ENCODE measurements at places on chromosomes 2 and 18.

- H3K27ac ChIP-seq = no peak overlapping the region
- no peaks in the 10 kb centered on the region for H3K4me1 ChIP-seq
- no peaks in the 10 kb centered on the region for H3K36me3 ChIP-seq
- H3K27me3 ChIP-seq = no peaks in the 10 kb centered on the region
- no peak overlapping the region for H3K4me3 ChIP-seq
These were observed 203.4 kb upstream of the RND3 start for GRCh38 chr2:150690870-150691269.

GRCh38 chr2:59881218-59881617 is 672.2 kb downstream of the BCL11A start:
- H3K4me1 ChIP-seq = no peaks in the 10 kb centered on the region
- H3K4me3 ChIP-seq = no peak overlapping the region
- H3K27ac ChIP-seq = no peak overlapping the region
- DNase-seq = no peak
- no peaks in the 10 kb centered on the region for H3K27me3 ChIP-seq
- no peaks in the 10 kb centered on the region for H3K36me3 ChIP-seq

GRCh38 chr2:65525616-65526231 is 93.3 kb upstream of the SPRED2 start:
- no peak overlapping the region for H3K27ac ChIP-seq
- no peak for DNase-seq
- no peak overlapping the region for H3K4me3 ChIP-seq
- H3K36me3 ChIP-seq = no peaks in the 10 kb centered on the region

DNA sequence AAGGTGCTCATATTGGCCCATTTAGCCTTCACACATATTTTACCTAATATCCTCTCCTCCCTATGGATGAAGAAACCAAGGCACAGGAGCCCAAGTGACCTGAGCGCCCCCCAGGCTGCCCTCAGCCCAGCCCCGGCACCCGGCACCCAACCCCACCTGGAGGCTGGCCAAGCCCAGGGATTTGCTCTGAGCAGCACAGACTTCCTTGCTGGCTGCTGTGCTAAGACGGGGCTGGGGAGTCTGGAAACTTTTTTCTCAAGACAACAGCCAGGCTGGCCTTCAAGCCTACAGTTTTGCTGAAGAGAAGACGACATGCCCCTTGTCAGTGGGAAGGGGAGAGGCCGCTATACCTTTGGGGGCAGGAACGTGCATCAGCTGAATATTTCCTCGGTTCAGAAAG is 52.7 kb upstream of the LAMA1 start:
- no peaks in the 10 kb centered on the region for H3K27me3 ChIP-seq
- H3K36me3 ChIP-seq = no peaks in the 10 kb centered on the region
- no peaks in the 10 kb centered on the region for H3K4me1 ChIP-seq
- DNase-seq = no peak
- H3K4me3 ChIP-seq = no peak overlapping the region

DNA sequence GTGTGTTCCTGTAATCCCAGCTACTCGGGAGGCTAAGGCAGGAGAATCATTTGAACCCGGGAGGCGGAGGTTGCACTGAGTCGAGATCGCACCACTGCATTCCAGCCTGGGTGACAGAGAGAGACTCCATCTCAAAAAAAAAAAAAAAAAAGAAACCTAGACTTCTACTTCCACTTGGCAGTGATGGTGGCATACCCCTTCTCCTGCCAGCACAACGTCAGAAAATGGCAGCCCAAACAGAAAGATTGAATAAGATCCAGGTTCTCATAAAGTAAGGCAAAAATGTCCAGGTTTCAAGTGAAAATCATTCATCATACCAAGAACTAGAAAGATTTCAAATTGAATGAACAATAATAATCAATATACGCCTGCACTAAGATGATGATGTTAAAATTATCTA is 15.4 kb upstream of the ESPNL start:
- DNase-seq = no peak
- no peak overlapping the region for H3K27ac ChIP-seq
- no peaks in the 10 kb centered on the region for H3K4me1 ChIP-seq
- H3K4me3 ChIP-seq = no peak overlapping the region
- H3K36me3 ChIP-seq = peaks cover 19% of the 10 kb centered on the region

DNA sequence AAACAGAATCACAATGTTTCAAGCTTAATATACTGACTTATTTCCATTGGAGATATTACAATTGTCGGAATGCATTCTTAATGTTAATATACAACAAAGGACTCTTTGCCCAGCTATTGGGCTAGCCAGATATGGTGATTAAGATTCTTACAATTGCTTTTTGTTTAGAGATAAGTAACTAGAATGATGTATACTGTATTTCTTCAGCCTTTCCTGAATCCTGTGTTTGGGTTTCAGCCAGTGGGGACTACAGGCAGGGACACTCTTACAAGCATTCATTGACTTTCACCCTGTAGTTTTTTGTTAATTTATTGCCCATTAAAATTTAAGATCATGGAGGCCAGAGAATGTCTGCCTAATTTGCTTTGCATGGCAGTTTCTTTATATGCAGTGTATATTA is 254.1 kb upstream of the TMEFF2 start:
- H3K4me3 ChIP-seq = no peak overlapping the region
- no peak for DNase-seq
- no peaks in the 10 kb centered on the region for H3K36me3 ChIP-seq
- no peaks in the 10 kb centered on the region for H3K27me3 ChIP-seq

DNA sequence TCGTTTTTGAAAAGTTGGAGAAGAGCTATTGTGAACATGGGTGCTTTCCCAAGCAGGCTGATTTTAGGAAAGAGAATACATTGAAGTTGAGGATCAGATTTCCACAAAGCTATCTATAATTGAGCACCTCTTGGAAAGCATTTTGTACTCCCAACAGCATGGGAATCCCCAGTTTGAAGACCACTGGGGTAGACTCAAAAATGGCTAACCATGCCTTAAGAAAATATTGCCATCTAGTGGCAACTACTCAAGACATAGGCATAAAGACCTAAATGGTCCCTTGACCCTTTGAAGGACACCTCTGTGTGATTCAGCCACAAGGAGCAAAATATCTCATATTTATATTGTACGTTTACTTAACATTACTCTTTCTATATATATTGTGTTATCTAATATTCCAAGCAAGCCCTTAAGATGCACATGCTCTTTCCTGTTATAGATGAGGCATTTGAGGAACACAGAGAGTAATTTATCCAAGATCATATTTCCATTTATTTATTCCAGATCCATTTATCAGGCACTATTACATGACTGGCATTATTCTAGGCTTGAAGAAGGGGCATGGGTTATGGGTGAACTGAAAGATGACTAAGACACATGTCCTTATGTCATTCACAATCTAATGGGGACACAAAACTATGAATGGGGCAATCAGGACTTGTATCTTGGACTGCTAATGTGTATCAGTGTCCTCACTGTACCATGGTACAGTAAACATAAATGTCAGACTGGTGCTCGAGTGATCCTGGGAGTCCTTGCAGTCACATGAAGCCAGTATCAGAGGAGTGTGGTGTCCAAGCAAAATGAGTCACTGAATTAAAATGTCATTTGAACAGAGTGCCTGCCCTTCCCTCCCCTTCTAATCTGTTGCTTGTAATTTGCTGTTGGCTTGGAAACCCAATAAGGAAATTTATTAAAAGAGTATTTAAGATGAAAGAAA is 121.0 kb upstream of the XPO1 start:
- DNase-seq = no peak
- H3K4me1 ChIP-seq = peaks cover 13% of the 10 kb centered on the region
- no peaks in the 10 kb centered on the region for H3K27me3 ChIP-seq
- no peaks in the 10 kb centered on the region for H3K36me3 ChIP-seq
- H3K4me3 ChIP-seq = no peak overlapping the region
- H3K27ac ChIP-seq = no peak overlapping the region

DNA sequence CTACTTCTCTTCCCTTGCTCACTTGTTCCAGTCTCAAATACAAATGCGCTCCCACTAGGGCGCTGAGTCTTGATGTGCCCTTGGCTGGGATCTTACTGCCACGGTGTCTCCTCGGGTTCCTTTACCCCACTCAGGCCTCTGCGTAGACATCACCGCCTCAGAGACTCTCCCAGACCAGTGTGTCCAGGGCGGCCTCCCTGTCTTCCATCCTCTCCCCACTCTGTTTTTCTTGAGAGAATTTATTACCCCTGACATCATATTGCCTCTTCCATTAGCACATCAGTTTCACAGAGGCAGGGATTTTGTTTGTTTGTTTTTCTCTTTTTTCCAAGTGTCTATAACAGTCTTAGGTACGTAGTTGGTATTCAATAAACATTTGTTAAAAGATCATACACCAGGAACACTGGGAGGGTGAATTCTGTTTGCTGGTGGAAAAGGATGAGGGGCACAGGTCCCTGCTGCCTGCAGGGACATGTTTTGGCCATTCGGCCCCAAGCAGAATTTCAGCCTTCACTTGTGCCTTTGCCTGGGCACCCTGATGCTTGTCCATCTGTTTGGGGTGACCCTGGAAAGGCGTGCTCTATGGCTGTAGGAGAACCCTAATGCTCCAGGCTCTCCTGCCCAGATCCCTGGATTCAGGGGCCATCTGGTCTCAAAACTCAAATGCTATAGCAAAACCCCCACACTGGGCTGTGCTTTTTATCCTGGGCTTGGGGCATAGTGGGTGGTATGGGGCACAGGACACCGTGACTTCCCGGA is 55.0 kb downstream of the RPL37A start:
- no peaks in the 10 kb centered on the region for H3K27me3 ChIP-seq
- no peak for DNase-seq
- no peak overlapping the region for H3K4me3 ChIP-seq
- no peaks in the 10 kb centered on the region for H3K36me3 ChIP-seq
- peak overlapping the region; percentile 90 for H3K27ac ChIP-seq

GRCh38 chr18:66833646-66834045 is 229.8 kb upstream of the CDH19 start:
- no peak overlapping the region for H3K4me3 ChIP-seq
- no peaks in the 10 kb centered on the region for H3K27me3 ChIP-seq

DNA sequence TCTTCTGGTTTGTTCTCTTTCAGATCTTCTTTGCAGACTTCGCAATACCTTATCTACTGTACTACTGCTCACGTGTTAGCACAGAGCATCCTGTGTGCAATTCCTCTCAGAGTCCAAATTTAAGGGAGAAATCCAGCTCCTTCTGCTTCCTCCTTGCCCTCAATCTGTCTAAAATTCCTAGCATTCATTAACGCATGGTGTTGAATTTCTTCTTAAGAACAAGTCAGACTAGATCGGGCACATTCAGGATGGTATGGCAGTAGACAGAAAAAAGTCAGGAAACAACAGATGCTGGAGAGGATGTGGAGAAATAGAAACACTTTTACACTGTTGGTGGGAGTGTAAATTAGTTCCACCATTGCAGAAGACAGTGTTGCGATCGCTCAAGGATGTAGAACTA is 206.1 kb upstream of the CDH7 start:
- no peaks in the 10 kb centered on the region for H3K4me1 ChIP-seq
- no peak overlapping the region for H3K4me3 ChIP-seq
- no peaks in the 10 kb centered on the region for H3K27me3 ChIP-seq
- H3K36me3 ChIP-seq = no peaks in the 10 kb centered on the region
- no peak overlapping the region for H3K27ac ChIP-seq

DNA sequence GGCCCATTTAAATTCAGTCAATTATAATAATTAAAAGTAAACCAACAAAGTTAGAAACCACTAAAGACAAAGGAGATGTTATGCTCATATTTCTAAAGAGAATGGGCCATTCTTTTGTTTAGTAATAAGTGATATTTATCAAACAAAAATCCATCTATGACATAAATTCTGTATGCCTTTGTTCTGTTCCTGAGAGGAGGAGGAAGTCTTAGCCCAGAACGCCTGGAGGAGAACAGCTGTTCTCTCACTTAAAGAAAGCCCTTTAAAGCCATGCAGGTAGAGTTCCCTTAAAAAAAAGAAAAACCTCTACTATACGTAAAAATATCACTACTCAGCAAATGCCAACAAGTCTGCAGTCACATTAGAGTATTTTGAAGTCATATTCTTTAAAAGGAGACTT is 15.5 kb downstream of the LAMA1 start:
- DNase-seq = no peak
- no peaks in the 10 kb centered on the region for H3K4me1 ChIP-seq
- no peak overlapping the region for H3K4me3 ChIP-seq
- no peaks in the 10 kb centered on the region for H3K27me3 ChIP-seq
- no peaks in the 10 kb centered on the region for H3K36me3 ChIP-seq
- H3K27ac ChIP-seq = no peak overlapping the region

- H3K27ac ChIP-seq = no peak overlapping the region
- H3K4me3 ChIP-seq = no peak overlapping the region
- no peak for DNase-seq
- H3K27me3 ChIP-seq = no peaks in the 10 kb centered on the region
- H3K36me3 ChIP-seq = no peaks in the 10 kb centered on the region
These were observed 20.0 kb upstream of the PTPN2 start for GRCh38 chr18:12904012-12904516.

Data from thoracic aorta (tissue), 2 donors.